ENCODE measurements at places on chromosomes 3 and 15. TPM values are rescaled to one million over a fixed set of nuclear protein-coding genes. Genes with fewer than 3 reads are reported as not detected.

DNA sequence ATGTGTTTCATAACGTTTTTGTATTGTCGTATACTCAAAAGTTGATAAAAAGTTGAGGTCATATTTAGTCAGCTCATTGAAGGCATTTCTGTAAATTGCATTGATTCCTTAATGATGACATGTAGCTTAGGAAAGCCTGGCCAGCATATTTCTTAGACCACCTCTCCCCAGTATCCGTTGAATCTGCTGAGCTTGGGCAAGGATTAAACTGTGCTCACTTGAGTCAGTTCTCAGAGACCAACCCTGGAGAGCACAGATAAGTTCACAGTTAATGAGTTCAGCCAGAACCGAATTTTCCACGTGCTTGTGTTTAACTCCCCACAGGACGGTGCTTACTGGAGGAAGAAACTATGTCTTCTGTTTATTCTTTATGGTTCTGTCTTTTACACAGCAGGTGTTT, 132.7 kb downstream of the SLC25A26 start:
- H3K4me1 ChIP-seq: no peaks in the 10 kb centered on the region
- no peak overlapping the region for H3K27ac ChIP-seq
- no peaks in the 10 kb centered on the region for H3K36me3 ChIP-seq
- H3K27me3 ChIP-seq: no peaks in the 10 kb centered on the region

GRCh38 chr3:151604891-151605290, 128.8 kb upstream of the AADACL2 start:
- DNase-seq: no peak
- H3K27me3 ChIP-seq: no peaks in the 10 kb centered on the region
- no peak overlapping the region for H3K4me3 ChIP-seq
- H3K4me1 ChIP-seq: no peaks in the 10 kb centered on the region
- H3K27ac ChIP-seq: no peak overlapping the region

GHSR gene
- polyA plus RNA-seq: not detected

GRCh38 chr3:156148946-156149381, 28.6 kb downstream of the KCNAB1 start:
- H3K27me3 ChIP-seq: peaks cover 5% of the 10 kb centered on the region
- H3K4me1 ChIP-seq: peaks cover 3% of the 10 kb centered on the region
- no peaks in the 10 kb centered on the region for H3K36me3 ChIP-seq
- no peak overlapping the region for H3K4me3 ChIP-seq
- no peak overlapping the region for H3K27ac ChIP-seq

GRCh38 chr15:38247336-38247735, 5.3 kb upstream of the SPRED1 start:
- no peaks in the 10 kb centered on the region for H3K36me3 ChIP-seq
- H3K27me3 ChIP-seq: no peaks in the 10 kb centered on the region
- peaks cover 6% of the 10 kb centered on the region for H3K4me1 ChIP-seq
- DNase-seq: no peak
- no peak overlapping the region for H3K4me3 ChIP-seq

GRCh38 chr15:47516972-47517371, 200.3 kb upstream of the SEMA6D start:
- no peak overlapping the region for H3K4me3 ChIP-seq
- peaks cover 33% of the 10 kb centered on the region for H3K4me1 ChIP-seq
- no peak for DNase-seq
- no peaks in the 10 kb centered on the region for H3K27me3 ChIP-seq
- no peaks in the 10 kb centered on the region for H3K36me3 ChIP-seq

P2RY13 gene
- not detected for polyA plus RNA-seq
